Stimulated activated CD4-positive, alpha-beta T cell treated with anti-CD3 and anti-CD28 coated beads, TNF-alpha, amount 100 ng/mL, for 1 hour (primary cell): ENCODE measurements at places on chromosomes 3 and 15.

DNA sequence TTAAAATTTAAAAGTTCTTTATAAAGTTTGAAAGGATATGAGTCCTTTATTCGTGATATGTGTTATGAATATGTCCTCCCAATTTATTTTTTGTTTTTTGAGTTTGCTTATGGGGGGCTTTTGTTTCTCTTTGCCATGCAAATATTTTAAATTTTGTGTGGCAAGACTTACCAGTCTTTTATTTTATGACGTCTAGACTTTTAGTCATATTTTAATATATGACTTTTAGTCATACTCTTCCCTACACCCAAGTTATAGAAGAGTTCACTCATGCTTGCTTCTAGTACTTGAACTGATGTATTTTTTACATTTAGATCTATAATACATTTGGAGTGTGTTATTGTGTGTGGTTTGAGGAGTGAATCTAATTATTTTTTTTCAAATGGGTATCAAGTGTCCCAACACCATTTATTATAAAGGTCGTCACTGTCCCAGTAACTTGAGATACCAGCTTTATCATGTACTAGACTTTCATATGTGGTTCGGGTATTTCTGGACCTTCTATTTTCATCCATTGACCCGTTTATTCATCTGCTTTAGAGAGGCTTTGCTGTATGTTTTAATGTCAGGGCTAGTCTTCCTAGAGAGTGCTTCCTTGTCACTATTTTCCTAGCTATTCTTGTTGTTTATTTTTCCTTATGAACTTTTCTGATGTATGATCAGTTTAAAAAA is 755 bp downstream of the PARP15 start:
- no peak for DNase-seq

- DNase-seq = no peak
These were observed 1.9 kb downstream of the UQCRC1 start for GRCh38 chr3:48607519-48607918.

- DNase-seq = no peak
These were observed 78.8 kb downstream of the SOX2 start for GRCh38 chr3:181790561-181790960.

DNA sequence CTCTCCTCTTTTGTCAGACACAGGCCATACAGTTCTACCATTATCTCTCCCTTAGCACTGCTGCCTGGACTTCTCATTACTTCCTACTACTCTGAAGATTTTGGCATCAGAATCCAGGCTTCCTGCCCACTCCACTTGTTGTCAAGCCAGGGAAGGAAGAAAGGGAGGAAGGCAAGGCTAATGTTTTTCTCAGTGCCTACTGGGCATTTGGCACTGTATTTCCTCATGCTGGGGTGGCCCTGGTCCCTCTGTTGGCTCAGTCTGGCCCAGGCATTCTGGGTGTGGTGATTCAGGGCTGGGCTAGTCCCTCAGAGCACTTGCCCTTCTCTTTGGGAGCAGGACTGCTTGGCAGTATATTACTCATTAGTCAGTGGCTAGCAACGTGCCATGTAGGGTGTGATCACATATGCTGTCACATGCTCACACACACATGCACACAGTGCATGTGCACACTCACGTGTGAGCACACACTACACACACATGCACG is 52.9 kb downstream of the BSN start:
- no peak for DNase-seq

- no peak for DNase-seq
These were observed 1.4 kb downstream of the USP3 start for GRCh38 chr15:63505842-63506222.

GRCh38 chr3:41710646-41711388 is 251.1 kb downstream of the ULK4 start:
- no peak for DNase-seq

DNA sequence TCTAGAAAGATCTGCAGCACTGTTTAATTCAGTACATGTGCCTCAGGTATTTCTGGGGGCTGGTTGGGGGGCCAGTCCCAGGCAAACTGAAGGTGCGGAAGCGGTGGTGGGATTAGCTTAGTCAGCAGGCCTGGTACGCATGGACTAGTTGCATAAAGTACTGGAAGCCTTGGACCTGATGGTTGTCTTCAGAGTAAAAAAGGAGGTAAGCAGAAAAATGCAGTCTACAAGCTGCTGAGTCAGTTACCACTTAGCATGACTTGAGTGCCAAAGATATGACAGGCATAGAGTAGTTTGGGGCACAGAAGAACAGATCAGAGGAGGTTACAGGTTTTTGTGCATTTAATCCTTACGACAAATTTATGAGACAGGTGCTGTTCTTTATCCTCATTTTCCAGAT is 19.9 kb upstream of the GOLGA8J start:
- DNase-seq = no peak

- DNase-seq = no peak
These were observed 223.6 kb upstream of the SETMAR start for GRCh38 chr3:4079339-4080195.

- DNase-seq = no peak
These were observed 81.9 kb downstream of the LRRK1 start for GRCh38 chr15:101001056-101001455.

DNA sequence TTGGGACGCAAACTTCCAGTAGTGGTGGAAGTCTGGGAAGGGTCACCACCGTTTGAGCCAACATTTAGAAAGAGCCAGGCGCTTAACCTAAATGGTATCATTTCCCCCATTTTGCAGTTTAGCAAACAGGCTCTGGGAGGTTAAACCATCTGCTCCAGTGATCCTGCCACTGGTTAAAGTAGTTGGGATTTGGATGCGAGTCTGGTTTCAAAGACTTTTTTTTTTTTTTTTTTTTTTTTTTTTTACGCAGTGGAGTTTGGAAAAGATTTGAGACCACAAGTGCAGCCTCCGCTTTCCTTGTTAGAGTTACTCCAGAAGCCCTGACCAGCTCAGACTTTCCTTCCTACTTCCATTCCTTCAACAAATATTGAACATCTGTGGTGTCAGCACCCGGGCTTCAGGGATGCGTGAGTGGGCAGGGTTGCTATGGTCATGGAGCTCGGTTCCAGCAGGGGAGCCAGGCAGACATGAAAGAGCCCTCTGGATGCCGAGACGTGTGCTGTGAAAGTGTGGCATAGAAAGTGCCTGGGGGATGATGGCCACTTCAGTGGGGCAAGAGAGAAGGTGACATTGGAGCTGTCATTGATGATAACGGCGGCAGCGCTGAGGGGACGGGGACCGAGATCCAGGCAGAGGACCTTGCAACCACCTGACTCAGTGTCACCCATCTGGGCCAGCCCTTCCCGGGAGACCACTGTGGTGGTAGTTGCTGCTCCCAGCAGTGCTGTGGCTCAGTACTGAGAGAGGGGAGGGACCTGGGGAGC is 1.1 kb upstream of the RNU6-1 start:
- no peak for DNase-seq

DNA sequence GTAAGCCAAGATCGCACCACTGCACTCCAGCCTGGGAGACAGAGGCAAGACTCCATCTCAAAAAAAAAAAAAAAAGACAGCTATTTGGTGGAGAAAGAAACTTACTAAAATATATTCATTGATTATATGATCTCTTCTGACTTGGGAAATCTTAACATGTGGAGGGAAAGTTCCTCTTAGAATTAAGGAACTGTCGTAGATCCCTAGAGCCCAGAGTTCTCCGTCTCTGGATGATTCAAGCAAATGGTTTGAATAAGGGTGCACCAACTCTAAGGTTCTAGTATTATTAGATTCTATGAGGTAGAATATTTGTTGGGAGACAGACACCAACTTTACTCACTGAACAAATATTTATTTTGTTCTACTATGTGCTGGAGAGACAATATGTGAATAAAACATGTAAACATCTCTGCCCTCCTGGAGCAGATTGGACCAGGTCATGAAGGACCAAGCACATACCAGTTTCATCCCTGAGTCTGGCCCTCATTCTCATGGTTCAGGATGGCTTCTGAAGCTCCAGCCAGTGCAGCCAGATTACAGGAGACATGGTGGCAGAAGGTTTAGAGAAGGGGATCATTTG is 129.7 kb downstream of the MITF start:
- DNase-seq = no peak

- DNase-seq = no peak
These were observed 440.5 kb downstream of the SHQ1 start for GRCh38 chr3:72407766-72408165.

DNA sequence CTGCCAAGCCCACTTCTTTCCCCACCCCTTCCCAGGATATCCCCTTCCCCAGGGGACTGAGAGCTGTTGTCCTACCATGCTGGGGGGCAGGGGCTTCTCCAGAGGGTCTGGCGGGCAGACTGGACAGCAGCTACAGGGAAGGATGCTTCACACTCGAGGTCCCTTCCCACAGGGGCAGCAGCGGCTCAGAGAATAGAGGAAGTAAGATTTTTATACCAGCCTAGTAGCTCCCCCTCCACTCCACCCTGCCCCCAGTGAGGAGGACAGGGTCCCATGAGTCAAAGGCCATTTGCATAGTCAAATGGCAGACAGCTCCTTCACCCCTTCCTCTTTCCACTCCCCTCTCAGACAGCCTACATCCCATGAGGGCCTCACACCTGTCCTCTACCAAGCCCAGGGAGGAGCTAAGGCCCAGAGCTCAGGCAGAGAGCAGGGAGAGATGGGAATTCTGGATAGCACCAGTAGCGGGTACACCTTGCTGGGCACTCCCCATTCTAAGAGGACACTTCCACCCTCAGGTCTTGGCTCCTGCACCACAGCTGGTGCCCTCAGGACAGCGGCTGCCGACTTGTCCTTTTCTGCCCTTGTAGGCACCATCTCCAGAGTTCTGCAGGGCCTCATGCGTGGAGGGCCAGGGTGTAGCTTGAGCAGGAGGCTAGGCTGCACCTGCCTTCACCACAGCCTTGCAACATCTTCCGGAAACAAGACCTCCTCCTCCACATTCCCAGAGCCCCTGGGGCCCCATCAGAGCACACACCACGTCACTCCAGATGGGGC is at the start of gene TLR9:
TSS of gene TLR9 (minus strand) at position 194 of the 777 bp plus-strand sequence. CDS start at position 78, 116 bp downstream.
- DNase-seq = no peak

DNA sequence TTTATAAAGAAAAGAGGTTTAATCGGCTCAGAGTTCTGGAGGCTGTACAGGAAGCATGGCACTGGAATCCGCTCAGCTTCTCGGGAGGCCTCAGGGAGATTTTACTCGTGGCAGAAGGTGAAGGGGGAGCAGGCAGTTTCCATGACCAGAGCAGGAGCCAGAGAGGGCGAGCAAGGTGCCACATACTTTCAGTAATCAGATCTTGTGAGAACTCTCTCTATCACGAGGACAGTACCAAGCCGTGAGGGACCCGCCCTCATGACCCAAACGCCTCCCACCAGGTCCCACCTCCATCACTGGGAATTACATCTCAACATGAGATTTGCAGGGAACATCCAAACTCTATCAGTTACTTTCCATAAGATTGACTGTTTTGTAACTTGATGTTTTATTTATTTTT is 70.7 kb upstream of the SYN2 start:
- DNase-seq = no peak

DNA sequence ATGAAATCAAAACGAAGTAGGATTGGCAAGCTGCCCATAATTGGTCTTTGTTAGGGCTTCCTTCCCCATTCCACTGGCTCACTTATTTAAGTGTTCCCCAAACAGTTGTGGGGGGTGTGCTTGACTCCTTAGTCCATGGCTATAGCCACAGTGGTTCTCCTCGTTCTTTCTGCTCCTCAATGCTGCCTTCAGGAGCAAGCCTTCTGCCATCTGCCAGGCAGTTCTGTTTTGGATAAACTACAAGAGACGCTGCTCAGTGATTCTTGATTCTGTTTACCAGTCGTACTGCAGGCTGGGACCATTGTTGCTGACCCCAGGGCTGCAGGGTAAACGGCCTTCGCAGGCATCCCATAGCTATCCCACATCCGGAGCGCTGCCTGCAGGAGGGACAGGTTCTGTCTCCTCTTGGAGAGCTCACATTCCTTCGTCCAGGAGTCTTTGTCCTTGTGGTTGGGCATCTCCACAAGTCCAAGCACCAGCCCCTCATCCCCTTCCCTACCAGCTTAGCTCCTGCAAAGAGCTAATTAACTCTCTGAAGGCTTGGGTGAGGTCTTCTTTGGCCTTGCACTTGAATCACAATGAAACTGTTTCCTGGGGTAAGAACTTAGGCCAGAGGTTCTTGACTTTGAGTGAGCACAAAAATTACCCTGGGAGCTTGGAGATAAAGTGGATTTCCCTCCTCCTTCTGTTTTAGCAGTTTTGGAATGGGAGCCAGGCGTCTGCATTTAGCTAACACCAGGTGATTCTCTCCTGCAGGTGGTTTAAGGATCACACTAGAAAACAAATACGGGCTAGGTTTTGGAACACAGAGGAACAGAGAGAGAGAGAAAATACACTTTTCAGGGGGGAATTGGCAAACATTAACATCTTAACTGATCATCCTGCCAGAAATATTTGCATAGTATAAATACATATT is 114.9 kb downstream of the SV2B start:
- DNase-seq = no peak

GRCh38 chr3:73498764-73499622 is 125.7 kb downstream of the PDZRN3 start:
- DNase-seq = no peak

DNA sequence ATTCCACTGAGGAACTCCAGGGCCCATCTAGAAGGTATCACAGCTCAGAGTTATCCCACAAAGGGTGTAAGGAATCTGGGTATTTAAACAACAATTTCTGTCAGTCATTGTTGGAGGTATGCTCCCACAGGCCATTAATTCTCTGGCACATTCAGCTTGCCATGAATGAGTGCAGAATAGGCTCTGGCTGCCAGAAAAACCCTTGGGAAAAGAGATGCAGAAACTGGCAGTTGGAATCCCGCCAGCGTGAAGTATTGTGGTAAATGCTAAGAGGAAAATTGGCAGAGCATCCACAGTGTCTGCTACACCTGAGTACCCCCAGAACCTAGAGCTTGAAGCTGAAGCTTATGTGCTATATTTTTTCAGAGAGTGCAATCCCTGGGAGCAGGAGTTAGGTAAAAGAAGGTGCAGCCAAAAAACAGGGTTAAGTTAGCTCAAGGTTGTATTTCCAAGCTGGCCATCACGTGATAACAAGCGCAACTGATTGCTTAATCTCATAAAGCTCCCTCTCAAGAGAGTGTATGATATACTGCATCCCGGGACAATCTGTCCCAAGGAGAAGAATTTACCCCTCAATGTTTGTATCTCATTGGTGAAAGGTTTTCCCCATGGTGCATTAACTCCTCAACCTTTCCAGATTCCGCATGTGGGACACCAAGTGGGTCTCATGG is 94.2 kb upstream of the ACP3 start:
- DNase-seq = no peak

GRCh38 chr3:100575704-100576103 is 33.7 kb upstream of the ADGRG7 start:
- no peak for DNase-seq

DNA sequence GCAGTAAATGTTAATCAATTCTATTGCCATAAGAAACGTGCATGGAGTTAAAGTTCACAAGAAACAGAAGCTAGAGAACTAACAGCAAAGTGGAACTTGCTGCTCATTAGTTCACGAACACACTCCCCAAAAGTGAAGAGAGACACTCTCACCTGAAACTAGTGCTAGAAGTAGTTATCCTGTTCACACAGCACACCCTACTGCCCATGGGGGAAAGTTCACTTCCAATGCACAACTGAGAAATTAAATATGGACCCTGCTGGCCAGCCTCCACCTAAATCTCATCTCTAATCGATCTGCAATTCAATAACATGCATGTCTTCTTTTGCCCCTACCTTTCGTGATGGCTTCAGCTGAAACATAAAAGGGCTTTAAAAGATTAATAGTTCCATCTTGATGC is 39.4 kb upstream of the FRMD4B start:
- DNase-seq = no peak

GRCh38 chr3:52533623-52534280 is at the start of gene NT5DC2:
TSS of gene NT5DC2 (minus strand) at chr3:52533857. CDS start at chr3:52533737, 120 bp downstream.
- DNase-seq = peak; percentile 29
